GM12878 (cell line): ENCODE measurements at places on chromosomes 16 and 17. TPM values are rescaled to one million over a fixed set of nuclear protein-coding genes. Genes with fewer than 3 reads are reported as not detected.

Gene TMEM106A
- total RNA-seq = 14.6 and 18.7 TPM in 2 replicates

Gene HSF5
- 0.13 and 0.18 TPM in 2 replicates for total RNA-seq

Gene FCSK
- total RNA-seq = 17.6 and 18.7 TPM in 2 replicates

Gene CD300LB
- total RNA-seq = 0.08 and 0.23 TPM in 2 replicates

Gene MYH3
- 1.1 and 1.4 TPM in 2 replicates for total RNA-seq

Gene THOC6
- 31.6 and 33.1 TPM in 2 replicates for total RNA-seq
